ENCODE measurements at places on chromosomes 2 and 18.

GRCh38 chr2:241768850-241769249, 7.8 kb upstream of the GAL3ST2 start:
- no peak for DNase-seq

DNA sequence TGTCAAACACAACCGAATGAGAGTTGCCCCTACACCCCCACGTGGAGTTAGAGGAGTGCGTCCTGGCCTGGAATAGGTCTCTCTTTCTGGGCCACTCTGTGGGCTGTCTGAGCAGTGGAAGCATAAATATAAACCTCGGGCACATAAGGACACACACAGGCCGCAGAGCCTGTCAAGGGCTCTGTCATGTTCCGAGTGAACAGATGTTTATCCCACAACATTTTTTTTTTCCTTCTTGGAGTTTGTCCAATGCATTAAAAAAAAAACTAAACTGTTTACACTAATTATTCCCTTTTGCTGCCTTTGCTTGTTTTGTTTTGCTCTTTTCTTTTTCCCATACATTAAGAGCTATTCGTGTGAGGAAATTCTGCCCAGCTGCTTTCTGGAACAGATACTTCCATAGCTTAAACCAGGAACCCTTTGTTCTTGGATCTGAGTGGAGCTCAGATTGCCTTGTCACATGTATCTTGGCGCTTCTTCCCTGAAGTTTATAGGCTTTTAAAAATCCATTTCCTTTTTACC, 228.3 kb upstream of the FOSL2 start:
- DNase-seq = no peak

- DNase-seq = no peak
Measured at GRCh38 chr2:207902821-207903220, 122.5 kb downstream of the PLEKHM3 start.

GRCh38 chr18:33711514-33711913, 133.5 kb downstream of the ASXL3 start:
- no peak for DNase-seq

GRCh38 chr18:10065296-10065695, 151.5 kb downstream of the VAPA start:
- DNase-seq = no peak

DNA sequence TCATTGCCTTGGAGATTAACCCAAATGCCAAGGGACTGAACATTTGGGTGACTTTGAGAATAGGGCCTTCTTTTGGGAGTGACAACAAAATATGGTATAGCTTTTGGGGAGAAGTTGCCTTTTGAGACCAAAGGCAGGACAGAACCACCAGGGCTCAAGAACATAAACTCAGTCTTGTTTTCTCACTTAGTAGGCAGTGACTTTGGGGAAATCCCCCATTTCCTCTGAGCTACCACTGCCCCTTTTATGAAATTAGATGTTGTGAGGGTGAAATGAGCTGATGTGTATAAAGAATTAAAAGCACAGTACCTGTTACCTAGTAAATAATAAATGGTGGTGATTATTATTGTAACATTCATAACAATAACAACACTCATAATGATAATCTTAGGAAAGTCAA, 36.5 kb downstream of the GPD2 start:
- DNase-seq = no peak

DNA sequence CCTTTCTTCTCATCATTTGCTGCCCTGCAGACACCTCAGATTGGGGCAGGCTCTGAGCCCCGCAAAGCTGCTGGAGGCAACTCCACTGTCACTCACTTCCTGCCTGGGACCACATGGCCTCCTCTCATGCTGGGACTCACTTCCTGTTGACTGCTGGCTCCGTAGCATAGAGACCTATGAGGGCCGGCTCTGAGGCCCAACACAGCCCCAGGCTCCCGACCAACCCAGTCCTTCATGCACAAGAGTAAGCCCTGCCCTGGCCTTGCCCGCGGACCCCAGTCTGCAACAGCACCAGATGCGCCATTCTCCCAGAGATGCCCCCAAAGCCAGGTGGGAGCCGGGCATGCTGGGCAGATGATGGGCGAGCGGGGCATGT, 55.7 kb downstream of the DNMT3A start:
- peak; percentile 36 for DNase-seq

DNA sequence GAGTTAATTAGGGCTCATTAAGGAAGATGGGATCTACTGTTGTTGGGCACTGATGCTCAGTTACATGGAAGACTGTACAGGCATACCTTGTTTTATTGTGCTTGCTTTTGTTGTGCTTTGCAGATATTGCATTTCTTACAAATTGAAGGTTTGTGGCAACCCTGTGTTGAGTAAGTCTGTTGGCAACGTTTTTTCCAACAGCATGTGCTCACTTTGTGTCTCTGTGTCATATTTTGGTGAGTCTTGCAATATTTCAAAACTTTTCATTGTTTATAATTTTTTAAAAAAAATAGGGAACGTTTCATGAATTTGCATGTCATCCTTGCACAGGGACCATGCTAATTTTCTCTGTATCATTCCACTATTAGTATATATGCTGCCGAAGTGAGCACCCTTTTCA, 15.6 kb downstream of the PHLPP1 start:
- peak; percentile 61 for DNase-seq

DNA sequence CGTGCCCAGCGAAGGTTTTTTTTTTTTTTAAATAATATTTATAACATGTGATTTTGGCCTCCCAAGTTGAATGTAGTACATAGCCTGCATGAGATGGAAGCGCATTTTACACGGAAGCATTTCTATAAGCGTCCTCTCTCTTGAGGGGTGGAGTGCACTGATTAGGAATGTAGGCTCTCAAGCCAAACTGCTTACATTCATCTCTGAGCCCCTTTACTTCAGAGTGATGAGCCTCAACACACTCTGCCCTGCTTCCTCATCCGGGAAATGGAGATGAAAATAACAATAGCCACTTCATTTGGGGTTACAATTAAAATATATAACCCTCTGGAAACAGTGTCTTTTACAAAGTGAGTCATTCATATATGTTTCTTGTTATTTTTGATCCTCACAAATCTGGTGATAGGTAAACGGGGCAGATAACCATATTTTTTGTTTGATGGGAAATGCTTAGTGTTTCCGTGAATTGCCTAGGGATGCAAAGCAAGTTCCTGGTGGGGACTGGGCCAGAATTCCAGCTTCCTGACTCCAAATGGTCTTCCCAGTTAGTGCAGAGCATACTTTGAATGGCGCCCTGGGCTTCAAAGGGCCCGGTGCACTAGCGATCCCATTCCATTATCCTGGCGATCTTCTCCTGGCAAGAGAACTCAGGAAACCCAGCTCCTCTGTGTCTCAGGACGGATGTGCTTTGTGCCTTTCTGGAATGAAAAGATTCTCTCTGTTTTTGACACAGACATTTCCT, 124.3 kb downstream of the PIEZO2 start:
- DNase-seq = no peak

GRCh38 chr2:142940606-142941223, 63.3 kb downstream of the KYNU start:
- DNase-seq = no peak

DNA sequence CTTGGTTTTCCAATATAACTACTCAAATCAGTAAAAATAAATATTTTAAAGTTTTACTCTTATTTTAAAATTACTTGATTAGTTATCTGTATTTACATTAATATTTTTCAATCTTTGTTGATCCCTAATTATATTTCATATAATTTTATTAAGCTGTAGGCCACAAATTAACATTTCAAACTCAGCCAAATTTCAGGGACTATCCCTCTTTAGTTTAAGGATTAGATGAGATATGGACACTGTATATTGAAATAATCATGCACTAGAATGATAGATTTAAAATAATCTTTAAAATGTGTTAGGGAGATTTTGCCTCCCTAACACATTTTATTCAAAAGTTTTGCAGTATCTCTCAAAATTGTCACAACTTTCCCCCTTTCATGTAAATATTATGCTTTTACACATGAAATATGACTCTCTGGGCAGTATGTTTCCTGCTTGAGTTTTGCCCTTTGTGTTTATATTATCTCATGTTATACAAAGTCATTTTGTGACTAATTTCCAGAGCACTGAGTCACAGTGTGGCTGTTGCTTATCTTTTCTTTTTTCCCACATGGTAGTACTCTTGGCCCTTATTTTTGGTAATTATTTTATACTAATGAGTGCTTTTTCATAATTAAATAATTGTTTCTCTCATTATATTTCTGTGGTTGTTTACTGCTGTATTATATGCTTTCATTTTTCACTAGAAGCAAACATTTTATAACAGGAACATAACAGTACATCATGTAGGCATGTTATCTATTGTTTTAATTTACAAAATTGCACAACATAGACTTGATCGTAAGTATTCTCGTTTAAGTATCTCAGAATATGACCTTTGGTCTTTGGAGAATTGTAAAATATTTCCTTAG, 1.2 kb downstream of the TFPI start:
- peak; percentile 61 for DNase-seq

DNA sequence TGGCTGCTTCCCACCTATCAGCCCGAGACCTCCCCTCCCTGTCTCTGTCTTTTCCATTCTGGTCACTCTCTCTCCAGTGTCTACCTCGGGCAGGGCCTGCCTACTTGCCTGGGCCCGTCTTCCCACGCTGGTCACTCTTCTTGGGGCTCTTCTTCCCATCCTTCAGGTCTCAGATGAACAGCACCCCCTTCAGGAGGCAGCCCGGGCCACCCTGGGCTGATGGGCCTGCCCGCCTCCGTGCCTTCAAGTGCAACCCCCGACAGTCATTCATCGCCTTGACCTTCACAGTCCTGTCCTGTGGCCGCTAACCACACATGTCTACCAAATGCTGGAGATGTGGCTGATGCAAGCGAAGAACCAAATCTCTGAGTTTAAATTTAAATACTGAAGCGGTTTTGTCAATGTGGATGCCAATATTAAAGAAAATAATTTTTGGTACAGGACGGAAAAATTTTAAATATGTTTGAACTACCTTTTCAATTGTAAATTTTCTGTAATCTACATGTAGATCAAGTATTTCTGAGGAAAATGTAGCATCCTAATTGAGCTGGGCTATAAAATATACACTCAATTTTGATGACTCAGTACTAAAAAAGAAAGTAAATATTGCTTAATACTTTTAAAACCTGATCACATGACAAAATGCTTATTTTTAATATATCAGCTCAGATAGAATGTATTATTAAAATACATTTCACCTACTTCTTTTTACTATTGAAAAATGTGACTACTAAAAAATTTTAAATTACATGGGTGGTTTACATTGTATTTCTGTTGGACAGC, 96.4 kb downstream of the LAMA1 start:
- DNase-seq = no peak

DNA sequence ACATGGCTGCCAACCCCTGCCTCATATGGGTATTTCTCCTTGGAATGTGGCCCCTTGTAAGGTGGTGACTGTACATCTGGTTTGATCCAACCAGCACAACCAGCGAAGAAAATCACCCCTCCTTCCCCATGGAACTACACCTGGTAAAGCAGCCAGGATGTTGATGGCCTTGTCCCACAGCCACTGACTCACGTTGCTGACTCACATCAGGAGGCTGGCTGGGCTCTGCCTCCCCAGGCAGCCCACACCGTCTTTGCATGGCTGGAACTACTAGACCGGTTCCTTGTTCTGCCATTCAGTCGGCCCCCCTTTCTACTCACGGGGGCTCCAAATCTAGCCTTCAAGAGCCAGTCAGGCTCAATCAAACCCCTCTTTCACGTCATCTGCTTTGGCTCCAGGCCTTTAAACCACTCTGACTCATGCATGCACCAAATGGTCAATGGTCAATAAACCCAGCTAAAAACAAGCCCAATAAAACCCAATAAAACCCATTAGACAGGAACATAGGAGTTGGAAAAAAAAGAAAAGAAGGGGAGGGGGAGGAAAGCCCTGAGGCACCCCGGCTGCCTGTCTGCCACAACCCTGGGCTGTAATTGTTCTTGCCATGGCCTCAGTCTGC, 114.8 kb downstream of the PLB1 start:
- no peak for DNase-seq

DNA sequence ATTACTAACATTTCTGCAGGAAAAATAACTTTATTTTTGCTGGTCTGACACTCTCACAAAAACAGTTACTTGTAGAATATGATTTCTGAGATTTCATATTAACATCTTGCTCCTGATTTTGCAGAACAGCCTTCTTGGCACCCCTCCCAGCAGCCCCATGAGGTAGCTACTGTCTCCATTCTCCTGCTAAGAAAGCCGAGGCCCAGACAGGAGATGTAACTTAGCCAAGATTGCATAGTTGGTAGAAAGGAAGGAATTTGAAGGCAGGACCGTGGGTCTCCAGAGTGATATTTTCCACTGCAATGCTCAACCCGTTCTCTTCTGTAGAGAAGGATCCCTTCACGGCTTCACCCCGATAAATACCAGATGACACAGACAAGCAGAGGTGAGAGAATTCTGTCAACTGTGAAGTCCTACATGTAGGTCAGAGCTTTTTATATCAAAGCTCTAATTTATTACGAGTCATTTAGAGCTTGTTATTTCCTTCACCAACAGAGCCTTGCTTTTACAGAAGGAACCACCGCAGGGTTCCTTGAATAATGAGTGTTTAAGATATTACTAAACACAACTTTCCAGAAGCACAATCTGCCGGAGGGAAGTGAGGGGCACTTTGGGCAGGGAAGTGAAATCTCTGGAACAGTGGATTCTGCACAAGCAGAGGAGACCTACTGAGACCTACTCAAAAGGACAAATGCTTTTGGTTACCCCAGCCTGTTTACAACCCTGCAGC, 48.0 kb upstream of the MYCN start:
- DNase-seq = no peak

GRCh38 chr18:61443081-61443725, 110.0 kb downstream of the CDH20 start:
- DNase-seq = no peak

Measured in inflammatory macrophage treated with lipopolysaccharide for 1 hour (primary cell).